CD4-positive, alpha-beta T cell treated with Interleukin-10 for 1 hour (primary cell): ENCODE measurements at places on chromosomes 11 and 22.

GRCh38 chr11:75342231-75342918 is 9.1 kb downstream of the ARRB1 start:
- no peak for DNase-seq

GRCh38 chr11:40647295-40647694 is 812.2 kb downstream of the LRRC4C start:
- no peak for DNase-seq

DNA sequence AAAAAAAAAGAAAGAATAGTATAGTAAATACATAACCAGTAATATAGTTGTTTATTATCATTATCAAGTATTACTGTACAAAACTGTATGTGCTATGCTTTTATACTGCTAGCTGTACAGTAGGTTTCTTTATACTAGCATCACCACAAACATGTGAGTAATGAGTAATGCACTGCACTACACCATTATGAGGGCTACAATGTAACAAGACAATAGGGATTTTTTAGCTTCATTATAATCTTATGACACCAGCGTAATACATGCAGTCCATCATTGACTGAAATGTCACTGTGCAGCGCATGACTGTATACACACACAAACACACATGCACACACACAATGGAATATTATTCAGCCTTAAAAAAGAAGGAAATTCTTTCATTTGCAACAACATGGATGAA is 111.5 kb upstream of the ZBED5 start:
- DNase-seq: no peak

- no peak for DNase-seq
These were observed 27.6 kb upstream of the CD44 start for GRCh38 chr11:35111161-35112055.

- no peak for DNase-seq
These were observed 952 bp downstream of the TBC1D10A start for GRCh38 chr22:30325724-30326254.

GRCh38 chr11:79388201-79388600 is 52.6 kb downstream of the TENM4 start:
- DNase-seq: no peak

GRCh38 chr22:48239461-48240147 is 1477.2 kb downstream of the TBC1D22A start:
- DNase-seq: no peak

GRCh38 chr11:64060861-64061444 is 25.2 kb downstream of the FLRT1 start:
- DNase-seq: peak; percentile 45

GRCh38 chr11:16091862-16092261 is 264.5 kb downstream of the SOX6 start:
- DNase-seq: no peak

GRCh38 chr11:87307101-87307500 is 269.4 kb downstream of the TMEM135 start:
- no peak for DNase-seq

DNA sequence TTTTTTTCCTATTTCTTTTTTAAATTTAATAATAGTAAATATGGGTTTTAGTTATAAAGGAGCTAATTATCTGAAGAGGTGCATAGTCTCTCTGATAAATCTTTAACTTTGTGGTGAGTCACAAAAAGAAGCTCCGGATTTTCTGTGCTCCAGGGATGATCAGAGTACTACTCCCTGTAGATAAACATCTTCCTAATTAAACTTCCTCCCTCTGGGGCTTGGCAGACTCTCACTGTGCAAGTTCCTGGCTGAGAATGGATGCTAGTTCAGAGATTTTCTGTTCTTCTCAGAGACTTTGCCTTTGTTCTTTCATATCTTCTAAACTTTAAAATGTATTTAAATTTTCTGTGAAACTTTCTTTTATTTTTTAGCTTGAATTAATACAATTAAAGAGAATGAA is at the start of gene OR10G7:
Gene OR10G7, minus strand, starts transcription at position 72 of the 400 bp plus-strand sequence. CDS start 2,324 bp downstream, outside the sequence.
- DNase-seq: no peak

DNA sequence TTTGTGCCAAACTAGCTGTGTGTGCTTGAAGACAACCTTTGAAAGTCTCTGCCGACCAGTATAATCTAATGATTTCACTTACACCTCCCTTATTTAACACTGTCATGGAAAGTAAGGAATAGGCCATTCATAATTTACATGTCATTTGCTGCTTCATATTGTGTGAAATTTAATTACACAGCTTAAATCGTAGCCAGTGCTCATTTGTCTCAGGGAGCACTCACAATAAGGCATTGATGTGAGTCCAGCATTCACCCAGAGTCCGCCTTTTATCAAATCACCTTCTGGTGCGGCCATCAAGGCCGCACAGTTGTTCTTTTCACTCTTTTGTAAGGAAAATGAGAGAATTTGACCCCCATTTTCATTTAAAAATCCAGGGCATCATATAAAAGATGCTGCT is 46.9 kb downstream of the PAX6 start:
- DNase-seq: no peak

DNA sequence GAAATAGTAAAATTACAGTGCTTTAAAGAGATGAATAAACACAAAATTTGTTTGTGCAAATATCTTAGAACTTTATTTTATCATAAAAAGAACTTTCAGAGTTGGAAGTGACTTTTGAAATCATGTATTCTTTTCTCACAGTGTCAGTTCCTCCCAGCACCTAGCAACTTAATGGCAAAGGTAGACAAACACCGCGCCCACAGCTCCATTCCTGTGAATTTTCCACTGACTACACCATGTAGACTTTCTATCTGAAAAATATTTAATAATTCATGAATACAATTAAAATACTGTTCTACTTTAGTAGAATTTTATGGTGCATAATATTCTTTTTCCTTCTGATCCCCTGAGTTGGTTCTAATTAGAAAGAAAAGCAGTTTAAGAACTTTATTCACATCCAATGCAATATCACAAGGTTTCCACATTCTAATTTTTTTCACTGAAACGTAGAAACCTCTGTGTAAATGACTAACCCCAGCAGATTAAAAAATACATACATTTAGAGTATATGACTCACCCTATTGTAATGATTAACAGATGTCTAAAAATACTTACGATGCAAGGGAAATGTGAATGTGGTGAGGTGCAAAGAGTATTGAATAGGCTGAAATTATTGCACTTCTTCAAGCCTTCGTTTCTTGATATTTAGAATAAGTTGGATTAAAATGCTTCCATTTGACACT is 218.2 kb upstream of the CCDC179 start:
- no peak for DNase-seq

- DNase-seq: no peak
These were observed 79.7 kb downstream of the LARGE2 start for GRCh38 chr11:46002189-46002588.

- no peak for DNase-seq
These were observed 322.7 kb downstream of the BLID start for GRCh38 chr11:121793291-121793690.

DNA sequence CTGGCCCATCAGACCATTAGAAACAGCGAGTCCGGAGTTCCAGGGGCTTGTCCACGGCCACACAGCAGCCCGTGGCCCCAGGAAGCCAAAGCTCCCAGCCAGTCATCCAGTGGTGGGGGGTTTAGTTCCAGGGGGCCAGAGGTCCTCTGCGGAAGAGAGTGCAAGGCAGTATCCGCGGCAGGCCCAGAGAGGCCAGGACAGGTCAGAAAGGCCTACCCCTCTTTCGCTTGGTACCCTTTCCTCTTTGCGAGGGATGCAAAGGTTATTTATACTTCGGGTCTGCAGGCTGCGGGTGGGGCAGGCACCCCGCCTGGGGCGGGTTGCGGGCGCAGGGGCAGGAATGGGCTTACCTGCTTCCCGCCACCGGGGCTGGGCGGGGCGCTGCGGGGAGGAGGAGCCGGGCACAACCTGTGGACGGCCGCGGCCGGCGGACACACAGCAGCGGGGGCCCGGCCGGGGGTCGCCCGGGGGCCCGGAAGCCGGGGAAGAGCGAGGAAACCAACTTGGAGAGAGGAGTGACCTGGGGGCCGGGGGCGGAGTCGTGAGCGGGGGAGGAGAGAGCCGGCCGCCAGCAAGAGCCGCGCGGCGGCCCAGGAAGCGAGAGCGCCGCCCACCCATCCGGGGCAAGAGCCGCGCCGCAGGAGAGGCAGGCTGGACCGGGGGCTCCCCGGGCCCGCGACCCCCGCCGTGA is at the start of gene SH3BP1:
Gene SH3BP1, plus strand, starts transcription at position 600 of the 691 bp plus-strand sequence. CDS start 119 bp downstream, outside the sequence.
- peak; percentile 65 for DNase-seq

- no peak for DNase-seq
These were observed 29.2 kb downstream of the GUCY1A2 start for GRCh38 chr11:106989078-106989455.

- no peak for DNase-seq
These were observed 14.5 kb upstream of the LRRC55 start for GRCh38 chr11:57167125-57167846.

GRCh38 chr11:75422248-75423231 is 10.5 kb downstream of the KLHL35 start:
- no peak for DNase-seq

- DNase-seq: no peak
These were observed 22.1 kb downstream of the IFITM10 start for GRCh38 chr11:1728301-1728700.

DNA sequence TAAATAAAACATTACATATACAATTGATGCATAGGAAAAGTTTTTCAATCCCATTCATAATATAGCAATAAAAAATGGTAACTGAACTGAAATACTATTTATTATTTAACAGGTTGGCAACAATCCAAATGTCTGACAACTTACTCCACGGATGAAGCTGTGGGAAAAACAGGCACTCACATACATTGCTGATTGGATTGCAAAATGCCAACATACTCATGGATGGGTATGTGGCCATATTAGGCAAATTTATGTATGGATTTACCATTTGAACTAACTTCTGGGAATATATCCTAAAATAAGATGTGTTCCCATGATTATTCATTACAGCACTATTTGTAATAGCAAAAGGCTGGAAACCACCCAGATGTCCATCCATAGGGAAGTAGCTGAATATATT is 3.2 kb upstream of the BIRC2 start:
- no peak for DNase-seq

- no peak for DNase-seq
These were observed 480.5 kb downstream of the MIAT start for GRCh38 chr22:27137871-27138337.

GRCh38 chr11:74019860-74020259 is 11.0 kb upstream of the UCP3 start:
- DNase-seq: peak; percentile 37

DNA sequence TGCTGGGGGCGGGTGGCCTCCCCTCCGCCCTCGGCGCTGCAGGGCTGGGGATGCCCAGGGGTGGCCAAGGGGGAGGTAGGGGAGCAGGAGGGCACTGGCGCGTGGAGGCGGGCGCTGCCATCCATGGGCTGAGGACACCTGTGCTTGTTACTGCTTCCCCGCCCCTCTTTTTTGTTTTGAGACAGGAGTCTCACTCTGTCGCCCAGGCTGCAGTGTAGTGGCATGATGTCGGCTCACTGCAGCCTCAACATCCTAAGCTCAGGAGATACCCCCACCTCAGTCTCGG is 683 bp upstream of the FADS3 start:
- DNase-seq: no peak

DNA sequence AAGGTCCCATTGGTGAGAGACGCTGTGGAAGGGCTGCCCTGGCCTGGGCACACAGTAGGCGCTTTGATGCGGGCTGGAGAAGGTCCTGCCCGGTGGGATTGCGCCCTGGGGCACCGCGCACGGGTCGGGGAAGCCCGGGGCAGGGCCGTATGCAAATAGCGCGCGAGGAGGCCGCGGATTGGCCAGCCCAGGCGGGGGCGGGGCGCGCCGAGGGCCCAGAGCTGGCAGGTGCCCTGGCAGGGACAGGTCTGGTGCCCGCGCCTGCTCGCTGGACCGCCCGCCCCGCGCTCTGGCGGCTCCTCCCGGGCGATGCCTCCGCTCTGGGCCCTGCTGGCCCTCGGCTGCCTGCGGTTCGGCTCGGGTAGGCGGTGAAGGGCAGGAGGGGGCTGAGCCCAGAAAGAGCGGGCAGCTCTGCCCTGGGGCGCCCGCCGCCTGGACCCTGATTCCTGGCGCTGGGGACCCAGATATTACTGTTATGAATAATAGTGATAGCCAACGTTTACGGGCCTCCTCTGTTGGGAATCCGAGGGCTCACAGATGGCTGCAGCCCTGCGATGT is at the start of gene UPK3A:
Gene UPK3A, plus strand, starts transcription at position 245 of the 558 bp plus-strand sequence. Its CDS starts 65 bp downstream, at position 310.
- DNase-seq: peak; percentile 61

DNA sequence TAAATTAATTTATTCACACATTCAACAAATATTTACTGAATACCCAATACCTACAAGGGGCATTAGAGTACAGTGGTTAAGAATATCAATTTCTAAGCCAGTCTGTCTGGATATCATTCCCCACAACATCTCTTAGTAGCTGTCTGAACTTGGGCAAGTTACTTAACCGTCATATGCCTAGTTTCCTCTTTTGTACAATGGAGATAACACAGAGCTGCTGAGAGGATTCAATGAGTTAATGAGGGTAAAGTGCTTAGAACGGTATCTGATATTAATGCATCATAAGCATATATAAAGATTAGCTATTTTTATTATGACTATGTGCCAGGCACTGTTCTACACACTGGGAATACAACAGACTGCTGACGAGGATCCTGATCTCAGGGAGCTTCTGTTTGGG is 116.4 kb downstream of the APOL5 start:
- DNase-seq: no peak

DNA sequence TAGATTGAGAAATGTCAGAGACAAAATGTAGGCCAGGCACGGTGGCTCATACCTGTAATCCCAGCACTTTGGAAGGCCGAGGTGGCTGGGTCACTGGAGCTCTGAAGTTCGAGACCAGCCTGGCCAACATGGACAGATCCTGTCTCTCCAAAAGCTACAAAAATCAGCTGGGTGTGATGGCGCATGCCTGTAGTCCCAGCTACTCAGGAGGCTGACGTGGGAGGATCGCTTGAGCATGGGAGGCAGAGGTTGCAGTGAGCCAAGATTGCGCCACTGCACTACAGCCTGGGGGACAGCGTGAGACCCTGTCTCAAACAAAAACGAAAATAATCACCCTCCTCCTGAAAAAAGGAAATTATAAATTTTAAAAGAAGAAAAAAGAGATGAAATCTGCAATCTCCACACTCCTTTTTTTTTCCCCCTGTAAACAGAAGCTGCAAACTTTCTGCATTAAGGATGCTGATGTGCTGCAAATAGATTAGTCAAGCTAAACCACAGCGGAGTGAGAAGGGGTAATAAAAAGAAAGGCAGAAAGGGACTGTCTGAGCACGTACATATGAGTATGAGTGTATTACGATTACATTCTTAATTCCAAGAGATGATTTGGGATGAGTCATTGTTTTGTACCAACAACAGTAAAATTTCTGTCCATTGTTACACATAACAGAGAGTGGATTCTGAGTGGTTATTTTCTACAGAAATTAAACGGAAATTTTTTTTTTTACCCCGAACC is 87.3 kb downstream of the SIK3 start:
- DNase-seq: no peak

GRCh38 chr11:116344601-116345000 is 428.2 kb downstream of the BUD13 start:
- no peak for DNase-seq

DNA sequence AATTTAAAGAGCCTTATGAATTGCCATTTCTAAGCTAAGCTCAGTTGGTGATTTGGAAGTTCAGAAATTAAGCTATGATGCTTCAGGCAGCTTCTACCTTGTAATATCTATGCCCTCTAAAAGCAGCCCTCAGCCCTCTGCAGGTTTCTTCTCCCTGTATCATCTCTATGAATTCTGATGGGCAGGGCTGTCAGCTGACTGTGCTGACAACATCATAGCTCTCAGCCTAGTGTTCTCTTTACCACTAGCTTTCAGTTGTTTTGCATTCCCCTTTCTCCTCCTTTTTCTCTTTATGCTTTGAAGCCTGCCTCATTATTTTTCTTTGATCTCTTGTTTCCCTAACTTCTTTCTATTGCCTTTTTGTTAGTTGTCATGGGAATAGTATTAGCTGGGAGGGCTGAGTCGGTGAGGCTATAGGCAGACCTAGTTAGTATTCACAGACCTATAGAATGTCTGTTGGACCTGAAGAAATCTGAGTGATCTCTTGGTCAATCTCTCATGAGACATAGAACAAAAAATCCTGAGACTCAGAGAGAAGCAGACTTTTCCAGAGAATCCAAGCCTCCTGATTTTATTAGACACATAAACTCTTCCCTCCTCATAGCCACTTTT is 535.4 kb downstream of the RAB38 start:
- no peak for DNase-seq
